ENCODE measurements at places on chromosomes 12 and 14. TPM values are rescaled to one million over a fixed set of nuclear protein-coding genes. Genes with fewer than 3 reads are reported as not detected.

Gene STYK1
- total RNA-seq = 0.28 TPM

Gene CRIP1
- total RNA-seq = 1,790 TPM

Gene MIA2
- 23.4 TPM for total RNA-seq

Gene ATF7IP
- 5.9 TPM for total RNA-seq

Gene MYF5
- total RNA-seq = not detected
